ENCODE measurements at places on chromosomes 6 and 20.

GRCh38 chr6:34867484-34867883, 20.4 kb downstream of the TAF11 start:
- no peak for DNase-seq

DNA sequence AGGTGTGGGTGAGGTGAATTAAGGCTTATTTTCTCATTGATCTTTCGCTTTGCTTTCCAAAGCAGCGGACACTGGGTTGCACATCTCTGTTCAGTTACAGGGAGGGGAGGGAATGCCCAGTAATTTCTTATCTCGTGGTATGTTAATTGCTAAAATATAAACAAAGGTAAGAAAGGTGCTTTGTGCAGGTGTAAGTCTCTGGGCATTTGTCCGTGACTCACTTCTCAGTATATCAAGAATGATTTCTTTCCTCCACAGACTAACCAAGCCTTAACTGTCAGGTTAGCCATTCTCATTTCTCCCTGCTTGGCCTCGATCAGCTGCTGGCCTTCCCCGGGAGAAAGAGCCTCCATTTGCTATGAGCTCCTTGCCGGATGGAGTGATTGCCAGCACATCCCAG, 862.1 kb downstream of the KIF16B start:
- DNase-seq, result no peak

DNA sequence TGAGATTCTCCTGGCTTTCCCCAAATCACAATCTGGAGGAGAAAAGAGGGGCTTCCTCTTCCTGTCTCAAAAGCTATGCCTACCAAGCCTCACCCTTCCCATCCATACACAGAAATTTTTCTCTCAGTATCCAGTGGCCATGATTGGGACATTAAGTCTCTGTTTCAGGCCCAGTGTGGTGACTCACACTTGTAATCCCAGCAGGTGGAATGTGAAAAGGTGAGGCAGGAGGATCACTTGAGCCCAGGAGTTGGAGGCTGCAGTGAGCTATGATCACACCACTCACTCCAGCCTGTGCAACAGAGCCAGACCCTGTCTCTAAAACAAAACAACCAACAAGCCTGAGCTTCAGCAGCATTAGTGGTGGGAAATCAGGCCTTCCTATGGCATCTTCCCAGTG, 210.0 kb downstream of the OGFRL1 start:
- DNase-seq, result no peak

GRCh38 chr20:51665543-51666118, 102.6 kb downstream of the ATP9A start:
- no peak for DNase-seq

DNA sequence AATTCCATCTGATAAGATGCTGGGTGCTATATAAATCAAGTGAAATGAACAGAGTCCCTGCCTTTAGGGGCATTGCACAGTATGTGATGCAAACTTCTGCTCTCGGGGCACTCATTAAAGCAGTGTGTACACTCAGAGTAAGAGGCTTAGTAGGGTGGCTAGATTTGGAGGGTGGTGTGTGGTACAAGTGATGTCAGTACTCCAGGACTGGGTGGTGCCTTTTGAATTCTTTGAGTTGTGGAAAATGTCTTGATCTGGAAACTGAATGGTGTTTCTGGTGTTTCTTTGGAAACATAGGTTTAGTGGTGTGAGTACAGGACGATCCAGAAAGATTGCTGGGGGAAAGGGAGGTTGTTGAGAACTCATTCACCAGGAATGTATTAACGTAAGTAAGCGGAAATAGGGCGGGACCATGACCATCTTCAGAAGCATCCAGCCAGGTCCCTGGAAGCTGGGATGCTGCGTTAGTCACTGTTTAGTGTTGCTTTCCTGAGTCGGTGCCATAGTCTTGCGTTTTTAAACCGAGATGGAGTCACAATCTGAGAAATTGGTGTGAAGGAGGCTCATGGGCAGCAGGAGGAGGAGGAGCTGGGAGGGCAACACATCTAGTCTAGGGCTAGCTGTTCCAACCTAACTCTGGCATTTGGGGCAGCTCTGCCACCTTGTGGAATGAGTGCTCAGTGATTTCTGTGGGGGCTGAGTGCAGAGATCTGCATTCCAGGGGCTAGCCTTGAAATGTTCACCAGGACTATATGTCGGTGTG, 70.3 kb downstream of the SCAND1 start:
- DNase-seq, result peak; percentile 30

DNA sequence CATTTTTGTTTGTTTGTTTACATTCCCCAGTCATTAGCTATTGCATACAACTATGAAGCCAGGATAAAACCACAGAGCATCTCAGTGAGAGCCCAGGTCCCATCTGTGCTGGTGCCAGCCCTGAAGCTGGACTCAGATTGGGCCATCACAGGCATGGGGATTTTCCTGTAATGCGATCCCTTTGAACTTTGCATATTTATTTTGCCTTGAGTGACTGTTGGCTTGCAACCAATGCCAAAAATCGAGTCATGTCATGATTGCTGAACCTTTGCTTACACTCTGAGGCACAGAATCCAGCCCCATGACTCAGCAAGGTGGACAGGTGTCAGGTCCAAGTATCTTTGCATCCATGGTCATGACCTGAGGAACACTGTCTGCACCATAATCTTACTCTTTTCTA, 46.2 kb upstream of the GGTLC1 start:
- DNase-seq, result no peak

- DNase-seq, result no peak
Measured at GRCh38 chr20:58091810-58092209, 136.6 kb downstream of the ANKRD60 start.

- DNase-seq, result no peak
Measured at GRCh38 chr20:56592817-56593216, 36.3 kb upstream of the TFAP2C start.

DNA sequence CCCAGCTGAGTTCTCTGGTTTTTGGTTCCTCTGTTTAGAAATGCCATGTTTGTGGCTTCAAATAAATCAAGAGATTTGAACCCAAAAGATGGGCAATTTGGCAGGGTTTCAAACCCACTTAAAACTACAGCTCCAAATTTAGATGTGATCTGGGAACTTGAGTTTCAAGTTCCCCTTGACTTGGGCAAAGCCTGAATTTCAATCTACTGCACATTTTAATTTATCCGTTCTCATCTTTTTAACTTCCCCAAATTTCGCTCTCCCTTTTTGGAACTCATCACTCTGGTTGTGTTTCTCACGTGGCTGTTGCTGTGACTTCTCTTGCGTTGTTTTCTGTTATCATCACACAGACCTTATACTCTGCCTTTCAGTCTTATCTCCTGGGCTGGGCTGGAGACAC, 230.9 kb downstream of the CDC5L start:
- DNase-seq, result no peak

GRCh38 chr6:32462609-32463008, 22.9 kb downstream of the HLA-DRA start:
- no peak for DNase-seq

DNA sequence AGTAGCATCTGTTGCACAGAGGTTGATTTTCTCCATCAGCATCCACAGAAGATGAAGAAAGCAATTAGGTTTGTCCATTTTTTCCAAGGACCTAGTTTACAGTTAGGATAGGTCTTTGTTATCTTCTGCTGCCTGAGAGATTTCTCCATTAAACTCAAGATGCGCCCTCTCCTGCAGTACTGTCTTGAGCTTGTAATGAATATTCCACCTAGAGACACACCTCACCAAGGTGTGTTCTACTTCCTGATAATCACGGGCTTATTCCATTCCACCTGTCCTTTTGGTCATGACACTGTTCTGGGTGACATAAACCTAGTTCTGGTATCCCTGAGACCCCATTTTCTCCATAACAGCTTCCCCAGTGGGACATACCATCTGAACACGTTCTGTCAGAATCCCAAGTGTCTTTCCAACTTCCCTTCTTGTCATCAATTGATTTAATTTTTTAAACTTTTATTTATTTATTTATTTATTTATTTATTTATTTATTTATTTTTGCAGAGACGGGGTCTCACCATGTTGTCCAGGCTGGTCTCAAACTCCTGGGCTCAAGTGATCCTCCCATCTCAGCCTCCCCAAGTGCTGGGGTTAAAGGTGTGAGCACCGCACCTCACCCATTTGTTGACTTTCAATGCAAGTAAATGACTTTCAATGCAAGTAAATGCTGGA, 75.6 kb upstream of the HS3ST5 start:
- DNase-seq, result no peak

DNA sequence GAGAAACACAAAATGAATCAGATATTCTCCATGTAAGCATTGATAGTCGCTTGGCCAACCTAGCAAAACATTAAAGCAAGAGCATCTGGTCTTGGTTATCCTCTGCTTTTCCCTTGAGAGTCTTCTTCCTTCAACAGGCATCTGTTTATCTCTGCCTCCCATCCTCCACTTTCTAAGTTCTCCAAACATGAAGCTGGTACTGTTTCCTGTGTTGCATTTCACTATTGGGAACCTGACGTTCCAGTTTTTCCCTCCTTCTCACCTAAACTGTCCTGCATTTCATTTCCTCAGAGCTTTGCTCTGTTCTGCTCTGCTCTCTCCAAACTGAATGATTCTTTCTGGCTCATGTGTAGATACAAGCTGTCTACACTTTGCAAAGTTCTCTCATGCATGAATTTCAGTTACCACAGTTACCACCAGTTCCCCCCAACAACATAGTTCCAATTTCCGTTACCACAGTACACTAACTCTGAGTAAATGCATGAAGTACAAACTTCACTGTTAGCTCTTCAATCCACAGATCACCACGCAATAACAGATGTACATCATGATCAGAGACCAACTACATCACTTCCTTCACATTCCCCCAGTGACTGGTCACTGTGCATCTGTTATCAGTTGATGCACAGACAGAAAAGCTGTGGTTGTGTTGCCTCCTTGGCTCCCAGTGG, 86.7 kb upstream of the F13A1 start:
- DNase-seq, result no peak

DNA sequence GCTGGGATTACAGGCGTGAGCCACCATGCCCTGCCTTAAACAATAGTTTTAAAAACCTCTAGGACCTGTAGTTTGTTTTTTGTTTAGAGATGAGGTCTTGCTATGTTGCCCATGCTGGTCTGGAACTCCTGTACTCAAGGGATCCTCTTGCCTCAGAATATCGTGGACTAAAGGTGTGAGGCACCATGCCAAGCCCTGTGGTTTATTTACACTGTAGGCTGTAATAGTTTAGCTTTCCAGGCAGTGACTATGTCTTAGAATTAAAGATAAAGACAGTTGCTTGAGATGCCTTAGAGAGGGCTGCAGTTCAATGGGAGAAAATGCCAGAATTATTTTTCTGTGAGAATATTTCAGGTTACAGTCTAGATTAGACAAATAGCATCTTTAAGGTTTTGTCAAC, 72.9 kb downstream of the SGK1 start:
- DNase-seq, result no peak

- DNase-seq, result peak; percentile 15
Measured at GRCh38 chr20:46757754-46758678, 48.6 kb downstream of the SLC2A10 start.

GRCh38 chr6:14841901-14842421, 403.9 kb upstream of the JARID2 start:
- no peak for DNase-seq

DNA sequence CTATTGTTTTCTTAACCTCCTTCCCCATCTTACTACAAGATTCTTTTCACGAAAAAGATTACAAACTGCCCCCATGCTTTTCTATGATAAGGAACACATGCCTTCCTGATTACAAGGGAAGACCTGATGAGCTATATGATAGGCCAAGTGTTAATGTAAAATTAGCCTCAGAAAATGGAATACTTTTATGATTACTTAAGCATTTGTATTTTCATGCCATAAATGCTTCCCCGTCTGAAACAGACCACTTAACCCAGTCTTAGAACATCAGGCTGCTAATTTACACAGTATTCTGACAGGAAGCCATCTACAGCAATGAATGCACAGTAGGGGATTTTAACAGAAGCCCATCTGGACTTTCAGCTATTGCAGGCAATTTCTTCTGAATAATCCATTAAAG, 274.9 kb downstream of the HAO1 start:
- no peak for DNase-seq

- no peak for DNase-seq
Measured at GRCh38 chr6:290111-290922, 2.0 kb upstream of the DUSP22 start.

DNA sequence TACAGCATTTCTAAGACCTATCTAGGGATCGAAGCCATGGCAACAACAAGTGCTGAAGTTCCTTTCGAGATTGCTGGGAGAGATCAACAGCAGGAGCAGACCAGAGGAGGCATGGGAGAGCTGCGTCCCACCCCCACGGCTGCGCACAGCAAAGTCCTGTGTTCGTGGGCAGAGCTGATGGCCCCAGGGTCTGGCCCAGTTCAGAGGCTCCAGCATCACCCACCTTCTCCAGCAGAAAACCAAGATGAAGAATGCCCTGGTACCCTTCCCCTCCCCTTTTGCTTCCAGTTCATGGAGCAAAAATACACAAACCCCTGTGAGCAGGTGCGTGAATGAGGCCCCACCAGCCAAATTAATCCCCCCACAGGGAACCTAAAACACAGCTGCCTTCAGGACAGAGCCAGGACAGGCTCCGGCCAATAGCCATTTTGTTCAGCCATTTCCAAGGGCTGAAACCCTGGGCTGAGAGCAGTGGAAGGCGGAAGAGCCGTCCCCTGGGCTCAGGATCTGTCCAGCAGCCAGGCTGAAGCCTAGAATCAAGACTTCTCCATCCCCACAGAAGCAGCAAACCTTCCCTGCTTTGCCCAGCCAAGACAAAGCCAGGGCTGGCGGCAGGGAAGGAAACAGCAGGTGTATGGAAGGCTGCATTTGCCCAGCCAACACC, 102.8 kb downstream of the PREX1 start:
- no peak for DNase-seq

- no peak for DNase-seq
Measured at GRCh38 chr6:45477278-45477677, 99.5 kb upstream of the SUPT3H start.

GRCh38 chr6:166903027-166903426, 53.3 kb downstream of the RNASET2 start:
- DNase-seq, result no peak

DNA sequence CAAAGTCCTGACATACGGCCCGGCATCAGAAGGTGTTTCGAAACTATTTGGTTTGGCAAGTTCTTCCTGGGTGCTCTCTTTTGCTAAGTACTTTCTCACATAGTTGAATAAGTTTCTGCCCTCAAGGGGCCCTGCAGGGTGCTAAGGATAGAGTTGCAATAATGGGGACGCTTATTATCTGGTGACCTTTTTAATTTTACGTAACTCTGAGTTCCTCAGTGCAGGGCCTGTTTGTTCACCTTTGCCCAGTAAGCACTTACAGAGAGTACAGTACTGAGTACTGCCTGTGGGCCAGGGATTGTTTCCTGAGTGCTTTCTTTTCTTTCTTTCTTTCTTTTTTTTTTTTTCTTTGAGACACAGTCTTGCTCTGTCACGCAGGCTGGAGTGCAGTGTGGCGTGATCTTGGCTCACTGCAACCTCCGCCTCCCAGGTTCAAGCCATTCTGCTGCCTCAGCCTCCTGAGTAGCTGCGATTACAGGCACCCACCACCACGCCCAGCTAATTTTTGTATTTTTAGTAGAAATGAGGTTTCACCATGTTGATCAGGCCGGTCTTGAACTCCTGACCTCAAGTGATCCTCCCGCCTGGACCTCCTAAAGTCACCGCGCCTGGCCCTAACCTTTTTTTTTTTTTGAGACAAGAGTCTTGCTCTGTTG, 4.5 kb upstream of the PXMP4 start:
- no peak for DNase-seq

GRCh38 chr6:43942011-43942442, 172.0 kb downstream of the VEGFA start:
- DNase-seq, result no peak

GRCh38 chr6:291204-291696, 1.0 kb upstream of the DUSP22 start:
- no peak for DNase-seq

Data from stimulated activated CD8-positive, alpha-beta memory T cell treated with anti-CD3 and anti-CD28 coated beads, Interleukin-2, amount 100 ng/mL, for 1 hour (primary cell).